GM23248 (cell line): ENCODE measurements at places on chromosomes 6 and 20. TPM values are rescaled to one million over a fixed set of nuclear protein-coding genes. Genes with fewer than 3 reads are reported as not detected.
A peak's percentile ranks its signal among the peaks of the same experiment; 100 is the strongest.

The NR2E1 gene
- not detected in 2 replicates for total RNA-seq

The KCNG1 gene
- 19.1 and 29.0 TPM in 2 replicates for total RNA-seq

- DNase-seq = no peak
Observed at GRCh38 chr6:21208796-21209186, 384.8 kb upstream of the SOX4 start.

DNA sequence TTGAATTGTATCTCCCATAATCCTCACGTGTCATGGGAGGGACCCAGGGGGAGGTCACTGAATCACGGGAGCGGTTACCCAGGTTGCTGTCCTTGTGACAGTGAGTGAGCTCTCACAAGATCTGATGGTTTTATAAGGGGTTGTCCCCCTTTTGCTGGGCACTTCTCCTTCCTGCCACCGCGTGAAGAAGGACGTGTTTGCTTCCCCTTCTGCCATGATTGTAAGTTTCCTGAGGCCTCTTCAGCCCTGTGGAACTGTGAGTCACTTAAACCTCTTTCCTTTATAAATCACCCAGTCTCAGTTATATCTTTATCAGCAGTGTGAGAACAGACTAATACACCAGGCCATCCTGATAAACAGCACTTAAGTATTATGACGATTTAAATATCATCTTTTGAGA lies 9.0 kb upstream of the MRGBP start:
- DNase-seq = no peak

GRCh38 chr6:163730246-163731210 lies 316.0 kb downstream of the QKI start:
- DNase-seq = no peak

DNA sequence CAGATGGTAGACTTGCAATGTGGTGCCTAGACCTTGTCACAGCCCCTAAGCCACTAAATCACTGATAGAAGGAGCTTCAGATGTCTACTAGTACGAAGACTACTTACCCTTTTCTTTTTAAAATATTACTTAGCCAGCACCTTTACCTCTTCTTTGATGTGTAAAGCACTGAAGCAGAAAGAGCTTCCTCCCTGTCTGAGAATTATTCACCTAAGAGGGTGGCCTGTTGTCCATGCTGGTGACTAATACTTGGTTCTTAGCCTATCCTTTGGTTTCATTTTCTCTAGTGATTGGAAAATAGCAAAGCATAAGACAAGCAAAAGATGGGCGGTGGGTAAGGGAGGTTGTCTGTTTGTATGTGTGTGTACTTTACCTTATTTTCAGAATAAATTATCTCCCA lies 794.6 kb downstream of the TFAP2A start:
- DNase-seq = peak; percentile 65

- peak; percentile 33 for DNase-seq
Observed at GRCh38 chr6:1382883-1383728, 6.3 kb upstream of the FOXF2 start.

- peak; percentile 95 for DNase-seq
Observed at GRCh38 chr6:149454346-149454848, 30.4 kb downstream of the ZC3H12D start.

GRCh38 chr6:119961450-119961849 lies 611.9 kb upstream of the MAN1A1 start:
- peak; percentile 25 for DNase-seq
